Tongue (tissue), 3 donors: ENCODE measurements at places on chromosomes 4 and X.

GRCh38 chr4:144518181-144518895, 127.6 kb upstream of the HHIP start:
- DNase-seq = peak; percentile 20

- DNase-seq = peak; percentile 80
These were observed 21.4 kb upstream of the PPP2R2C start for GRCh38 chr4:6493658-6494304.

DNA sequence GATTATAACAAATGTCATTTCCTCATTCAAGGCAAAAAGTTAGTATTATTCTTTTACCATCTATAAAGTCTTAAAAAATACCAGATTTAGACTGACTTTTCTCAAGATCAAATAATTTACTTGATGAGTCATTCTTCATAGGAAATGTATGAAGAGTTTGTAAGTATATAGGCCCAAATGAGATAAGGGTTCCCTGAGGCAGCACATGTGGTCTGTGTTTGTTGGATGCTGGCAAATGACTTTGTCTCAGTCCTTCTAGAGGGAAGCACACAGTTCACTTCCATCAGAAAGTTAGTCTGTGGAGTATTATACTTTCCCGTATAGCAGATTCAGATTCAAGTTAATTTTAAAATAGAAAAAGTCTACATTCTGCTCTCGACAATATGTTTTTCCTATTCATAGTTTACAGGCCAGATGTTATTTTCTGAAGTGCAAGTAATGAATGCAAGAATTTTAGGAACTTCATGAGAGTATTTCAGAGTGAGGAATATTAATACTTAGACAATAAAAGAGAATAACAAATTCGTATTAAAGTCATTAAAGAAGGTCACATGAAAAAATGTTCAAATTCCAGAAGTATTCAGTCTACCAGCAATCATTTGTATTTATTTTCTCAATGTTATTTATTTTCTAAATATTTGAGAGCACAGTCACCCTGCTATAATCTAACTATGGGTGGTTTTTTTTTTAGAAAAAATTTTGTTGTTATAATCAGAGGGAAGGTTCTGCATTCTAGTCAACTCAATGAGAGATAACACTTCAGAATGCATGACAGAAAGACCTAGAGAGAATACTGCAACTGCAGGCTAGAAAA, 601.8 kb upstream of the ZFP42 start:
- DNase-seq = no peak

DNA sequence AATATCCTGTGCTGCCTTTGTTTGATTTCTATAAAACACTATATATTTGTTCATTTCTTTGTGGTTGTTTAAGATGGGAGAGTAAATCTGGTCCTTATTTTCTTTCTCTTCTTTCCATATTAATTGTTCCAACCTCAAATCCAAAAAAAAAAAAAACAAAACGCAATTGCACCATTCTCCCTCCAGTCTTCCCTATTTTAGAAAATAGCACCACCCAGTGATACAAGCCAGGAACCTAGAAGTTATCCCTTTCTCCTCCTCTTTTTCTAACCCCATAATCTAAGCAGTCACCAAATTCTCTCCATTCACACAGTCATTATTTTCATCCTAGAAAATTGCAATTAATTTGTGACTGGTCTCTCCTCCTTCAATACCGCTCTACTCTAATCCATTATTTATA, 107.8 kb downstream of the GABRA3 start:
- DNase-seq = peak; percentile 2

GRCh38 chr4:30939069-30939468, 218.9 kb downstream of the PCDH7 start:
- DNase-seq = peak; percentile 56

DNA sequence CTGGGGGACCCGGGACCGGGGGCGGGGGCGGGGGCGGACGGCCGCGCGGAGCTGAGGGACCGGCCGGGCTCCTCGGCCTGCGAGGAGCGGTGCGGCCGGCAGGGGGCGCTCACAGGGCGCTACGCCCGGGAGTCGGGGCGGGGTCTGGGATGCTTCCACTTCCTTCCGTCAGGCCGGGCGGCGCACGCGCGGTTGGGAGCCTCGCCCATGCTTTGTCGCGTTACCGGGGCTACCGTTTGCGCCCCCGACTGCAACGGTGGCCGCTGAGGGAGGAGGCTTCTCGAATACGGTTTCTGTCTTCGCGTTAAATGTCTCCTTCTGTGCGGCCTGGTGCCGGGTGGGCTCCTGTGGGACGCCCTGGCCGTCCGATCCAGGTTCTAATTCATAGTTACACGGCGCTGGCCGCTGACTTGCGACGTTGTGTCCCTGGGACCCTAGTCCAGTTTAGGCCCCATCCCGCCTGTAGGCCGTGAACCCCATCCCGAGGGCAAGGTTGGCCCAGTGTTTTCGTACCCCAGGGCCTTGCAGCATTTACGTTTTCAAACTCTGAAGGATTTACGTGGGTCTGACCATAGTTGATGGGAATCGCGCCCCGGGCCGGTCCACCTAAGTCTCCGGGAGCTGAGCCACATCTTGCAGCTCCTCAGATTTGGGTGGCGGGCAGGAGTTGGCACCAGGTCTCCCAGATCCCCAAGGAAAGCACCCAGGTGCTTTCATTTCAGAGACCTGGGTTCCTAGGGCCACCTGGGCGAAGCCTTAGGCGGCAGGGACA, 549 bp downstream of the MSL3 start:
- DNase-seq = peak; percentile 92

DNA sequence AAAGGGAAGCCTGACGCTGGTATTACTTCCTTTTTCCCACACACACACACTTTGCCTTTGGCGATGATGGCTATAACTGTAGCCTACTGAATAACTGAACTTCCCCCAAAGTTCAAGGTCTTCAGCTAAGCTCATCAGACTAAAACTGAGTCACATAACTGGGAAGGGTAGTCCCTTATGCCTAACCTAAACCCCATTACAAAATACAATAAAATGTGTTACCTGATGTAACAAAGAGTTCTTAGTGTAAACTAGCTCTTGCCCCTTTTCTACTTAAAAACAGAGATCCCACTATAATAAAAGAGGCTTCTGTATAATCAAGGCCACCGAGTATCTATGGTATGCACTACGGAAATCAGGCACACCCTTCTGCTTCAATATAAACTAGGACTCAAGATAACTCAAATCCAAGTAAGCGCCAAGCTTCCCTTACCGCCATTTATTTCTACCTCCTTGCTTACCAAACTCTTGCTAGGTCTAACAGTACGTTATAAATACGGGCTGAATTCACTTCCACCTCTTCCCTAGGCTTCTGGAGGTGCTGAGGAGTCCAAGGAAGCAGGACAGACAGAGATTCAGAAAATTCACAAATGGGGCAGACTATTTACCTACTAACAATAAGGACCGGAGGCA, 2.4 kb downstream of the OTUD4 start:
- DNase-seq = peak; percentile 54

DNA sequence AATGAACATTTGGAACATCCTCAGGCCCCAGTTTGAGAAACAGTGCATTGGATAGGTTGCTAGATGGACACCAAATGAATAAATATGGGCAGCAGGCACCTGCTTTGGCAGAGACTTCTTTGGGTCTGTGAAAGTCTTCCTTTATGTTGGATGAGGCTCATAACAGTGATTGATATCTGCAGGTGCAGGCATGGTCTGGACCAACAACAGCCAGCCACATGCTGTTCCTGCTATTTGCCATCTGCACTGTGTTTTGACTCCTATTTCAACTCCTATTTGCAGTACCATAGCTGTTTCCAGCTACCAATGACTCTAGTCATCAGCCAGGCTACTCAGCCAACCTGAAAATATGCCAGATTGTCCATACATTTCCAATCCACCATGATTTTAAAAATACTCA, 60.9 kb downstream of the ANAPC4 start:
- DNase-seq = peak; percentile 67

DNA sequence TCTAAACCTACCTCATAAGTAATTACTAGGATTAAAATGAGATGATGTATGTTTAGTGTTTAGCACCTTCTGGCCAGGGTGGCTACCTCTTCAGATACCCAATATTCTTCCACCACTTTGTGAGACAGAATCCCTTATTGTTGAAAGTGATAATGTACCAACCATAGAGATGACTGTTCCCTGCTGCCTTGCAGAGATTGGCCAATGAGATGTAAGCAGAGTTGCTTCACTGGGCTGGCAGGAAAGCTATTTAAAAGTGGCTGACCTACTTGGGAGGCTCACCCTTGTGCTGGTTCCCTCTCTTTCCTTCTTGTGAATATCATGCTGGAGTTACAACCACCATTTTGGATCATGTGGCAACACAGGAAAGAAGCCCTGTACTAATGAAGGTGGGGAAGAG, 58.9 kb downstream of the TMEM154 start:
- no peak for DNase-seq

- no peak for DNase-seq
These were observed 10.7 kb upstream of the SMIM10L2A start for GRCh38 chrX:135410861-135411627.

- peak; percentile 4 for DNase-seq
These were observed 11.5 kb downstream of the CTAG1A start for GRCh38 chrX:154596290-154596929.

DNA sequence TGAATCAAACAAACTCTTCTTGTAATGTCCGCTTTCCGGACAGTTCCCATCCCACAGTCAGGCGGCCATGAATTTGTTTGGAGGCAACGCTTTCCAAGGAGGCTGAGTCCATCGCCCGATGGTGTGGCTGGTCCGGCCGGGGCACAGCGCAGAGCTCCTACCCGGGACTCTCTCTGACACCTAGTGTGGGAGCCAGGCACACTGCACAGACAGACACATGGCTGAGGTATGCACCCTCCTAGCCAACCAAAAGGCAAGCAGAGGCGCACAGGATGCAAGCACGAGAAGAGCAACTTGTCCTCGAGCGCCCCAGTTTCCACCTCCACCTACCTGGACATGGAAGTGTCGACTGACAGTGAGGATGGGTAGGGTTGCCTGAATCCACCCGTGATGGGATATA, 87.5 kb downstream of the LEF1 start:
- no peak for DNase-seq

GRCh38 chr4:19193274-19193981, 1058.3 kb upstream of the SLIT2 start:
- DNase-seq = no peak

GRCh38 chrX:68944211-68944610, 115.4 kb downstream of the EFNB1 start:
- DNase-seq = no peak

DNA sequence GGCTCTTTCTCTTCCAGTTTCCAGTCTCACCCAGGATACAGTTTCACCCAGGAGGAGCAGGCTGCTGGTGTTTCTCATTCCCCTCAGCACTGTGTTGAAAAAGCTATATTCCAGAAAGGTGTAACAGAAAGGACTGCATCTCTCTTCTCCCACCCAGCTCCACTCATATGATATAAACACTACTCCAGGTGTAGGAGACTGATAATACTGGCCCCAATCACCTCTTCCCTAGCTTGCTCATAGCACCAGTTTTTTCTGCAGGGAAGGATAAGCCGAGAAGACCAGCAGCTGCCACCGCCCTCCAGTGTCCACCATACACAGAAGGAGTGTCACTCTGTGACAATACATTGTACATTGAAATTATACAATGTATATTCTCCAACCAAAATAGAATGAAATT, 105.5 kb upstream of the STK26 start:
- no peak for DNase-seq

GRCh38 chr4:54754394-54754793, 96.6 kb downstream of the KIT start:
- no peak for DNase-seq

- no peak for DNase-seq
These were observed 38.2 kb downstream of the ETDC start for GRCh38 chrX:135347381-135348016.

DNA sequence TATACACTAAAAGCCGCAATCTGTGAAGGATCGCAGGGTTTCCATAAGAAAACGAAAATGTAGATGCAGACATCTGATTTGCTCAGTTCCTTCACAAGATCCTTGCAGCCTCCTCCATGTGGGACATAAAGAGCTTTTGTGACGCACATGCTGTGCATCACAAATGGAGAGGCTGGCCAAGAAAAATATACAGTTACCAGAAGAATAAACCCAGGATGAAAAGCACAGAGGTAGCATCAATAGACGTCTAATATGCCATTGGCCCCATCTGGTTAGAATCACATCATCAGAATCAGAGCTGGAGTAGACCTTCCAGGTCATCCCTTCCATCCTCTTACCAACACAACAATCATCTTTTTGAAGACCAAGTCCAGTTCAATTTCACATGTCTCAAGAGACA, 517.4 kb downstream of the RAB28 start:
- peak; percentile 64 for DNase-seq

GRCh38 chr4:121011780-121012340, 60.5 kb downstream of the NDNF start:
- no peak for DNase-seq

GRCh38 chrX:19954335-19955096, 36.3 kb downstream of the BCLAF3 start:
- no peak for DNase-seq

DNA sequence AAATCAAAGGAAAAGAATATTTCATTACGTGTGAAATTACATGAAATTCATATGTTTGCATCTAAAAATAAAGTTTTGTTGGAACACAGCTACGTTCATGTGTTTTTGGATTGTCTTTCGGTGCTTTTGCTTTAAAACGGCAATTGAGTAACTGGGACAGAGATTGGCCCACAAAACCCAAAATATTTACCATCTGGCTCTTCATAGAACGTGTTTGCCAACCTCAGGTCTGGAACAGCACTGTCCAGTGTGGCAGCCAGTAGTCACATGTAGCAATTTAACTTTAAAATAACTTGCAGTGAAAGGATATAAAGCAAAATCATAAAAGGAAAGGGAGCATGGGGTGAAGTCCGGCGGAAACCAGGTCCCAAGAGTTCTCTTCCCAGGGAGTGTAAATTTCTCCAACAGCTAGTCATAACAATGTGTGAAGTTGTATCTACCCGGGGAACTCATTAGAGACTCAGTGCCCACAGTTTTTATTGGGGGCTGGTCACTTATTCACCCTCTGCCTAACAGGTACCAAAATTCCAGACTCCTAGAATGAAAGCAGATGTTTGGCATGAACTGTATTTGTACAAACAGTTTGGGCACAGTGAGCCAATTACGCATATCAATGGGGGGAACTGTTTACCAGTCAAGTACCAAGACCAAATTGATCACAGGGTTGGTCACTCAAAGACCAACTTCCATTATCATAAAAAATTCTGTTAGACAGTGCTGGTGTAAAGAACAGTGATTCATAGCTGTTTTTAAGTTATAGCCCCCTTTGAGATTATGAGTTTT, 10.3 kb downstream of the OCIAD1 start:
- DNase-seq = no peak

GRCh38 chr4:10808591-10808990, 124.0 kb upstream of the CLNK start:
- peak; percentile 90 for DNase-seq

DNA sequence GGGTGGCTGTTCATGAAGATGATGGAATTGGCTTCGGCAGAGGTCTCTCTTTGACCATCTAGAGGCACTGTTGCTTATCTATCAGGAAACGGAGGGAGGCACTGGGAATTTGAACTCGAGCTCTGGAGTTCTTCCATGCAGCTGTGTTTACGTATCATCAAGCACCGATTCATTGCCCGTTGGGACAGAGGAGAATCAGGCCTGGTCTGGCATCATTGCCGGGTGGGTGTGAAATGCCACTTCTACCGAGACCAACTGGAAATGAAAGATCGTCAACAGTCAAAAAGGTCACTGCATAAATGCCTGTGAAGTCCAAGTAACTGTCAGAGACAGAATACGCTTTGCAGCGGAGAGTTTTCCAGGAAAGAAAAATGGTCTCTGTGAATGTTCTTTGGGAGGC, 166.9 kb downstream of the ASMT start:
- DNase-seq = peak; percentile 22
